ENCODE measurements at places on chromosomes 12 and 14.
A peak's percentile ranks its signal among the peaks of the same experiment; 100 is the strongest.

- peak; percentile 75 for DNase-seq
Measured at GRCh38 chr12:13000925-13001774, 1.1 kb upstream of the HEBP1 start.

- DNase-seq, result no peak
Measured at GRCh38 chr14:90788031-90788430, 28.2 kb downstream of the TTC7B start.

- no peak for DNase-seq
Measured at GRCh38 chr12:104090685-104091084, 26.4 kb downstream of the HCFC2 start.

DNA sequence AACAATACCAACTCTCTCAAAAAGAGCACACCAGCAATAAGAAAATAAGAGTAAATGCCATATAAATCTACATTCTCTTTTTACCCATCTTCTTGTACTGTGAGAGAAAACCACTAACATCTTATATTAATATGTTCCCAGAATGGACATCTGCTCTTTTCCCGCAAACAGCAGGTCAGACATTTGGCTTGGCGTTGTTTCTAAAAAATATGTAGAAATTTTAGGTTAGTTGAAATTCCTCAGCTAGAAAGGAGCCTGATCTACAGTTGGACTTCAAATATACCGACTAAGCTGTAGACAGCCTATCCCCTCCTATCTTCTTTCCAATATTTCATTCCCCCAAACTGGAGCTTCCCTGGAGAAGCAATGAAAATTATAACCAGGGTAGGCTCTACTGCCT lies 88.7 kb downstream of the PPP2R5E start:
- DNase-seq, result no peak

DNA sequence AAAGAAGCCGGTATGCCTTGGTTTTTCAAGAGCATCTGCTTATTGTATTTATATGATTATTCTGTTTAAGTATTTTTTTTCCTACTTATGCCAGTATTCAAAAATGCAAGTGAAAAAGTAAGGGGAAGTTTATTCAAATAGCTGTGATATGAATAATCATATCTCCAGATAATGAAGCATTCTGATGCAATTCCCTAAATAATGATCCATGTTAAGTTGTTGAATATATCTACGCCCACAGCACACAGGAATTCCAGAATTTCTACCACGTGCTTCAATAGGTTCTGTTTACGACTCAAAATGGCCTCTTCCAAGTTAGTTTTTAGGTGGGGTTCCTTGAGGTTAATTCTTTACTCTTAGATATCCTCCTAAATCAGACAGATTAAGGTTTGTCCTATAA lies 208.3 kb downstream of the NAV3 start:
- no peak for DNase-seq

DNA sequence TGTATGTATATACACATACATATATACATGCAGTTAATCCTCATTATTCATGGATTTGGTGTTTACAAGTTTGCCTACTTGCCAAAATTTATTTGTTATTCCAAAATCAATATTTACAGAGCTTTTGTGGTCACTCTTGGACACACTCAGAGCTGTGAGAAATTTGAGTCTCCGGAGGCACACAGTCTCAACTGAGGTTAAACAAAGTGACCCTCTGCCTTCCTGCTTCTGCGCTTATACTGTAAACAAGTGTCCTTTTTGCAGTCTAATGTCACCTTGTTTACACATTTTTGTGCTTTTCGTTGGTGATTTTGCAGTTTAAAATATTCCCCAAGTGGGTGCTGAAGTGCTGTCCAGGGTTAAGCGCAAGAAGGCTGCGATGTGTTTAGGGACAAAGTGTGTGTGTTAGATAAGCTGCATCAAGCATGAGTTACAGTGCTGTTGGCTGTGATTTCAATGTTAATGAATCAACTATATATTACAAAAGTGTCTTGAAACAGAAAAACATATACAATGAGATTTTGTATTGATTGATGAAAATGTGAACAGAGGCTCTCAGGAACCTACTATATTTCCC lies 13.1 kb upstream of the LTA4H start:
- DNase-seq, result no peak

DNA sequence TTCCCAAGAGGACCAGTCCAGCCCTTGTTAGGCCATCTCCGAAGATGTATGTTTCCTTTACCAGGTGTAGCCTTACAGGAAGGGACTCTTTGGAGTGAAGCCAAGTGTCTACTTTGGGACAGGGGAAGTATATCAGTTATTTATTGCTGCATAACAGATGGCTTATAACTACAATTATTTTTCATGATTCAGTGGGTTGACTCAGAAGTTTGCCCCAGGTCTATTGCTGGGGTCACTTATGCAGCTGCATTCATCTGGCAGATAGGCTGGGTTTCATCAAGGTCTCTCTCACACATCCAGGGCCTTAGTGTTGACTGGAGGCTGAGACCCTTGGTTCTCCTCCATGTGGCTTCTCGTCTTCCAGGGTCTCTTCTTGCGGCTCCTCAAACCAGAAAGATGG lies 170.1 kb downstream of the NRXN3 start:
- DNase-seq, result no peak

- DNase-seq, result no peak
Measured at GRCh38 chr12:49604856-49605255, 583 bp downstream of the FAM186B start.

DNA sequence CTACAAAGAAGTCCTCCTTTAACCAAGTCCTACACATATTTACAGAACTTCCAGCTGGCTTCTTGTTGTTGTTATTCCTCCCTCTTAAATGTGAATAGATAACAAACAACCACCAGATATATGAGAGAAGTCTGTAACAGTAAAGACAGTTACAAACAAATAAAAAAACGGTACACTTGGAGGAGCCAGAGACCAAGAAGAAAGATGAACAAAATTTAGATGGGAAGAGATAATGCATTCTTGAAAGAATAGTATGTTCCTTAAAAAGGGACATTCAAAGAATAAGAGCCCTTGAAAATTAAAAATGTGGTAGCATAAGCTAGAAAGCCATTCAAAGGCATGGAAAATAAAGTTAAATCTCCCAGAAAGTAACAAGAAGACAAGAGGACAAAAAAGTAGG lies 25.9 kb downstream of the SLCO1A2 start:
- DNase-seq, result no peak

GRCh38 chr12:19819231-19819630 lies 379.9 kb downstream of the AEBP2 start:
- no peak for DNase-seq

DNA sequence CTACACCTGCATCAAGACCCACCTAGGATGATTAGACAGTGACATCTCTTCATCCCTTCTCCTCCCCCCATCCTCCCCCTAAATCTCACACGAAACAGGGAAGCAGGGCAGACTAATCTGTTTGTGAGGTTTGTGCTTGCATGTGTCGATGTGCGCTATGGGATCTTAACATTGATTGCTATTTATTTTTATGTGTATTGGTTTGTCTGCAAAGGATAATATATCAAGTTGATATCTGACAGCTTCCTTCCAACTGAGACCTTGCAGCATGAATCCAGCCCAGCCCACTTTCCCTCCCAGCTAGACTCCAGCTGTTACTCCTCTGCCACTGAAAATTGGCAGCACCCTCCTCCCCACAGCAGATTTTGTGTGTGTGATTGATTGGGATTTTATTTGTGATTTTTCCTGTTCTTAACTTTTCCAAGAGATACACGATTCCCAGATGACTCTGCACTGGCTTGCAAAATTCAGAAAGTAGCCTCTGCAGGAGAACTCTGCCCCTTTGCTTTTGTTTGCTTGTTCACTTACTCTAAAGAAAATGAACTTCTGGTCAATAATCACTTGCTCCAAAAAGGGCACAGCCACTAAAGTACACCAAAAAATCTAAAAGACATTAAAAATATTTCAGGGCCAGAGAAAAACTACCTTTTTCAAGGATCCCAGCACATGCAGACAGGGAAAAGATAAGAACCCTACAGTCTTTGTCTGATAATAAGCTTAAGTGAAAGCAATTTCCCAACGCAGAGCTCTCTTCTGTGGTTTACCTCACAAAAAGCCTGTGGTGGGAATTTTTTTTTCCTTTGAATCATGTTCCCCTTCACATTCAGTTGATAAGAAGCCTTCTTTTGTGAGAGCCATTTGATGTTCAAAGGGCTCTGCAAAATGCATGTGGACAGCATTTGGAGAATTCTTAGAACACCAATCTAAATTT lies 222.1 kb downstream of the RPS29 start:
- no peak for DNase-seq

- no peak for DNase-seq
Measured at GRCh38 chr14:101125313-101125712, 221.8 kb upstream of the RTL1 start.

- DNase-seq, result peak; percentile 37
Measured at GRCh38 chr12:88579161-88579517, 1.1 kb downstream of the KITLG start.

All from NCI-H1930 (cell line).